Right renal cortex interstitium (tissue), 3 donors: ENCODE measurements at places on chromosomes 1 and 21. TPM values are rescaled to one million over a fixed set of nuclear protein-coding genes. Genes with fewer than 3 reads are reported as not detected.

GRCh38 chr1:215744419-215744818, 177.3 kb downstream of the KCTD3 start:
- DNase-seq: no peak

GRCh38 chr1:44233593-44233992, 20.3 kb downstream of the DMAP1 start:
- no peak for DNase-seq

DNA sequence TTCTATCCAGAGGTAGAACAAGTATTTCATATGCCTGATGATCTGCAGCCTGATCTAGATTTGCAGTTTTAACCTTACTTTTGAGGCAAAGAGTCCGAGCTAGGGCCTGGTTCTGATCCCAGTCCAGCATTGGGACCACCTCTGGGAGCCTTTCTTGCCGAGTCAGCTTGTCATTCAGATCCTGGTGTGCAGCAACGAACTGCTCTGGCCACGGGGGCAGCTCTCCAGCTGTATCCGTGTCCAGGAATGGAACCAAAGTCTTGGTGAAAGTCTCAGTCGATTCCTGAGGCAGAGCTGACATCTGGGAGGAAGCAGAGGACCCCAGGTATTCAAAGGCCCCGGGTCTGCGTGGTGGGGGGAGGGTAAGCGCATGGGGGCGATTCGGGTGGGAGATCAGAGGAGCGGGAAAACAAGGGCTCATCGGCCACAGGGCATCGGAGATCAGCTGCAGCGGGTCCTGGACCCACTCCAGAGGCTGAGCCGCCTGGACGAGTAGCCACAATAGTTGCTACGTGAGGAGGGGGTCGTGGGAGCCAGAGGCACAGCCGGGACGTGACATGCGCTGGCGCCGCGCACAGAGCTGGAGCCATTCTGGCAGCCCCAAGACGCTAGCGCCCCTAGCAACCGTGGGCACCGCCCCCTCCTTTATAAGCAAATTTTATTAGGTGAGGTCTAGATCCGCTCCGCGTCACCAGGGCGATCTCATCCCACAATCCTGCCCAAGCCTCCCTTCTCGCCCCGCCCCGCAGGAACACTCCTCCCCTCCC, 32.4 kb upstream of the BSDC1 start:
- DNase-seq: no peak

The NBPF4 gene
- polyA plus RNA-seq: not detected

DNA sequence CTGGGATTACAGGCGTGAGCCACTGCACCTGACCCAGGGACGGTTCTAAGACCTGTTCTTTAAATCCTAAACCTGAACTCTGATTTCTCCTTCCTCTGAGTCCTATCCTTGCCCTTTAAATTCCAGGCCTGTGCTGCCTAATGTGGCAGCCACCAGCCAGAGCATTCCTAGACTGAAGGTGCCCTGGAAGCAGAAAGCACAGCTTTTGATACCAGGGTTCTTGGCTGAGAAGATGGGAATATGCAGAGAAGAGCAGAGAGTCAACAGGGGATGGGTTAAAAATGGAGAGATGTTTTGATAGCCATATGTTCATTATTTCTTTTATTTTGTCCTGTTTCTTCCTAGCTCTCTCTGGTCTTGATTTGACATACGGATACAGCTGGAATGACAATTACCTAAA, 49.7 kb downstream of the RYR2 start:
- no peak for DNase-seq

DNA sequence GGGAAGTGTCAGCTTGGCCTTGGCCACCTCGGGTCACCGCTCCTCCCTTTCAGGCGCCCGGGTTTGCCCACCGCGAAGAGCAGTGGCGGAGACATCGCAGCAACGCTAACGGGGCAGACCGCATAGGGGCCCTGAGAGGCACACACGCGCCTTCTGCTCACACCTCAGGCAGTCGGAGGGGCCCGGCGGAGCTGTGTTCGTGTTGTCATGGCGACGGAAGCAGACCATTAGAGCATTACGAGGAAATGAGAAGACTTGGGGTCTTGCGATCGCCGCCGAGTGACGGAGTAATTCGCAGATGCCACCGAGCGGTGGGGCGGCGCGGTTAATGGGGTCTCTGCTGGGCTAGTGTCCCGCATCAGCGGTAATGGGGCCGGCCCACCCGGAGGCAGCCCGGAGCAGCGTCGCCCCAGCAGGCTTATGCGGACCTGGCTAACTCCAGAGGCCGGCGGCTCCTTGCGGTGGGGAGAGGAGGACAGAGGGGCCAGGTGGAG, 144.1 kb downstream of the TNR start:
- peak; percentile 72 for DNase-seq

DNA sequence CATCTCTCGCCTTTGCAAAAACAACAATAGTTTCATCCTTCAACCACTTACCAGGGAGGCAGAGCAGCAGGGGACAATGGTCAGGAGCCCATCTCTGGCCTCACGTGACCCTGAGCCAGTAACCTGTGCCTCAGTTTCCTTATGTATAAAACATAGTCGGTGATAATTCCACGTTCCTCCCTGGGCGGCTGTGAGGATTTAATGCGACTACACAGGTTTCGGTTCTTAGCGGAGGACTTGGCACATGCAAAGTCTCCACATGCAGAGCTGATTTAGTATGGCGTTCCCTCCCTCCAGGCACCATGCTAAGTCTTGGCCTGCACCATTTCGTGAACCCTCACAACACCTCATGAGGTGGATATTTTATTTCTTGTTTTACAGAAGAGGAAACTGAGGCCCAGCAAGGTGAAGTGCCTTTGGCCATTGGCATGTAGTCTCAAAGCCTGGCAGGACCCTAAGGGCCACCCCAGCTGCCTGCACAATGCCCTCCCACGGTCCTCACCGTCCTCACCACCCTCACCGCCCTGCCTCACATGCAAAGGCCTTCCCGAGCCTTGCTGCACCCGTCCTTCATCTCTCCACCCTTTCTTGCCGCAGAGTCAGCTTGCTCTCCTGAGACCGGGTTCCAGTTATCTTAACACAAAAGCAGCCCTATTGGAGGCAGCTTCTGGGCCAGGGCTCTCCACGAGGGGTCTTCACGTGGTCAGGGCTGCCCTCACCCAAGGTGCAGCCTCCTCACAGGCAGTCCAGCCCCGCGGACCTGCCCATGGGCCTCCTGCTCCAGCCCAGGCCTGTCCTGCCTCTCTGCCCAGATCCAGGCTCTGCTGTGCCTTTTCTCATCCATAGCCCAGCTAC, 48.9 kb downstream of the SYF2 start:
- DNase-seq: no peak

The CDC42BPA gene
- polyA plus RNA-seq: 39.6 TPM

DNA sequence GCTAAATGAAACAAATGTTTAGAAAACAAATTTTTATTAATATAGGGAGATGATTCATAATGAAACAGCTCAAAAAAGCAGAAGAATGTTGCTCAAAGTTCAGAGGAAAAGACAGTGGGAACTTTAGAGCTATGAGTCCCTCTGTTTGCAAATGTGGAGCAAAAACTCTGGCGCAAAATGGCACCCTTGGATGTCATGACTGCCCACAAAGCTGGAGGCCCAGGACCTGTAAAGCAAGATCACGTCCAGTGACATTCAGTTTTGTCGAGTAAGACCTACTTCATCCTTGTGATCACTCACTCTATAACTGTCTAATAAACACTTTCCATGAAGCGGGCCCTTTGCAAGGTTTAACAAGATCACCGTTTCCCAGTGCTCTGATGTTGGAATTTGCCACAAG, 9.1 kb upstream of the EXO1 start:
- DNase-seq: no peak

DNA sequence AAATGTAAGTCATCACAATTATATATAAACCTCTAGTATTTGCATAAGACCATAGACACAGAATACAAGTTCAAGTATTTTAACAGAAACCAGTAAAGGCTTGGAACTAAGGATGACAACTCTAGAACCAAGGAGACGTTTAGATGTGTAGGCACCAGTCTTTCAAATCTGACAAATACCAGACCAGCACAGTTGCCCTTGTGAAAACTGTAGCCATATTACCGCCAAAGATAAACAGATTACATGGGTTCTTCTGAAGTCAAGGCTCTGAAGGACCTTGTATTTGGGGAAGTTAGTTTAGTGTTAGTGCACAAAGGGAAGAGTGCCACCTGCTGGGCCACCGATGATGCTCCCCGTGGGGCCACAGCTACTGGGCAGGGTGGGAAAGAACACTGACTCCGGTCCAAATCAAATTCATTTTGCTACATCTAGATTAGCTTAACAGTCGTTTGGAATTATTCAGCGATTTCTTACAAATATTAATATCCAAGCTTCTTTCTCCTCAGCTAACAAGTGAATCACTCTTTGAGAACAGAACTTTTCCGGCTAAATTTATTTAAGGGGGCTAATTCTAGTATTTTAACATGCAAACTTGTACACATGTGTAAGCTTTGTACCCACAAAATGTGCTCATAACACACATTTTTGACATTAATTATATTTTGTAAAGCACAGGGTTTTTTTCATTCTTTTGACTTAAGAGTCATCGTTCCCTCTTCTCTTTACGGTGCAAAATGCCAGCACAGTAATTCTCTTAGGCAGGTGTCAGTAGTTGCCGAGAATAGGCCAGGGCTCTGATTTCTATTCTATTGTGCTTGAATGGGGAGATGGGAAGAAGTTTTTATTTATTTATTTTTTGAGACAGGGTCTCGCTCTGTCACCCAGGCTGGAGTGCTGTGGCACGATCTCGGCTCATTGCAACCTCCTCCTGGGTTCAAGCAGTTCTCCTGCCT, 8.0 kb upstream of the NIBAN1 start:
- no peak for DNase-seq

The KPRP gene
- not detected for polyA plus RNA-seq

The CD84 gene
- 1.2 TPM for polyA plus RNA-seq

The RASSF5 gene
- 5.4 TPM for polyA plus RNA-seq

DNA sequence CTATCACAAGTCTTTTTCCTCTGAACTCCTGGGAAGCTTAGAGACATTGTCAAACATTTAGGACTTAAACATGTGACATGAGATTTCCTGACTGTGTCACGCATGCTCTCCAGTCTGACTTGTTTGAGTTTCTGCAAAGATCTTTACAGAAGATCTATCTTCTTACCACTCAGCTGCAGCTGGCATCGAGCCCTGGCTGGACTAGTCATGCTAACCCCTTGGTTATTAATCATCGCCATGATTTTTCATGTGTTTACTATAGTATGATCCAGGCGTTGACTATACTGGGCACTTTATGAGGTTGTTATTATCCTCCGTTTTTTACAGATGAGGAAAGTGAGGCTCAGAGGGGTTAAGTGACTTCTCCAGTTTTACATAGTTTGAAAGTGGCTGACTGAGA, 18.1 kb upstream of the IRF2BP2 start:
- DNase-seq: no peak

The ITLN2 gene
- 0.47 TPM for polyA plus RNA-seq

GRCh38 chr1:221806236-221806635, 64.3 kb upstream of the DUSP10 start:
- DNase-seq: no peak

DNA sequence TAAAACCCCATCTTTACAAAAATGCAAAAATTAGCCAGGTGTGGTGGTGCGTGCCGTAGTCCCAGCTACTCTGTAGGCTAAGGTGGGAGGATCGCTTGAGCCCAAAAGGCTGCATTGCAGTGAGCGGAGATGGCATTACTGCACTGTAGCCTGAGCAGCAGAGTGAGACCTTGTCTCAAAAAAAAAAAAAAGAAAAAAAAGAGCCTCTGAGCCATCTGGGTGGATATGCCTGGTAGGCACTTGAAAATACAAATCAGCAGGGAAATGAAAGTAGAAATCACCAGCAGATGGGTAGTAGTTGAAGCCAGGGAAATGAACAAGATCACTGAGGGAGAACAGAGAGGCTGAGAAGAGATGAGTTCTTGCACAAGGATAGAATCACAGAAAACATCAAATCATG, 131.0 kb upstream of the HMCN1 start:
- no peak for DNase-seq

GRCh38 chr1:30525971-30526651, 197.3 kb downstream of the MATN1 start:
- DNase-seq: peak; percentile 79

The PRKAA2 gene
- 16.6 TPM for polyA plus RNA-seq

The NEK2 gene
- polyA plus RNA-seq: 19.2 TPM

The JMJD4 gene
- 16.0 TPM for polyA plus RNA-seq

GRCh38 chr1:43444151-43444828, 9.4 kb downstream of the HYI start:
- no peak for DNase-seq

The PPM1J gene
- polyA plus RNA-seq: 1.1 TPM

The IQGAP3 gene
- 9.7 TPM for polyA plus RNA-seq

The SYPL2 gene
- polyA plus RNA-seq: 10.0 TPM

The FOXJ3 gene
- 40.9 TPM for polyA plus RNA-seq

- DNase-seq: no peak
Observed at GRCh38 chr1:224749916-224750315, 133.8 kb downstream of the CNIH3 start.

DNA sequence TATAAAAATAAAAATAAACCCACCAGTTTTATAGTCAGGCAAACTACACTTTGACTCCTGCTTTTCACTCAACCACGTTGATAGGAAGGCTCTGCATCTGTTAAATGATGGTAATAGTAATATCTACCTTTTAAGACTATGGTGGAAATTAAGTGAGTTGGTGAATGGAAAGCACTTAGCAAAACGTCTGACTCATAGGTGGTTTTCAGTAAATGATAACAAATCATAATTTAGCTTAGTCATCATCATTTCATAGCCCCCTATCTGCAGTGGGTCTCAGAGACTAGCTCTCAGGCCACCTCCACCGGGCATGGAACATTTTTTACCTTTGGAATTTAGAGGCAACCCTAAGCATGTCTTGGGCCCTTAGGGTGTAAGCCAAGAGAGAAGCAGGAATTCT, 160.0 kb downstream of the PDE4B start:
- DNase-seq: no peak

GRCh38 chr1:116357487-116357886, 15.6 kb upstream of the ATP1A1 start:
- DNase-seq: no peak

- no peak for DNase-seq
Observed at GRCh38 chr1:113429461-113430153, 39.3 kb downstream of the MAGI3 start.

DNA sequence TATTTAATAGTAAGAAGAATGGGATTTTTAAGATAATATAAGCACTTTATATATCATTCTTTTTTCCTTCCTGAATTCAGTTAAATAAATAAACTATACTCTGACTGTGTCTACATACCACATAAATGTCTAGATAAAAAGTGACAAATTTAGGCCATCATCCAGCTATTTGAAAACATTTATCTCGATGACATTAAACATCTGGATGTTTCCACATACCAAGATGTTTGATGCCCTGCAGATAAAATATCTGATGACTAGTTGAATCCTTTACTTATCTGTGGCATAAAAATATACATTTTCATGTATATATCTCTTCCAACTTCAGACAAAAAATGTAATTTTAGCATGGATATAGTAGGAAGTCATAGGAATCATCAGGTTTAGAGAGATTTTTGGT, 348.3 kb downstream of the DPYD start:
- DNase-seq: no peak

The OR2L8 gene
- polyA plus RNA-seq: not detected

- peak; percentile 88 for DNase-seq
Observed at GRCh38 chr1:19715334-19716203, 50.9 kb downstream of the HTR6 start.

DNA sequence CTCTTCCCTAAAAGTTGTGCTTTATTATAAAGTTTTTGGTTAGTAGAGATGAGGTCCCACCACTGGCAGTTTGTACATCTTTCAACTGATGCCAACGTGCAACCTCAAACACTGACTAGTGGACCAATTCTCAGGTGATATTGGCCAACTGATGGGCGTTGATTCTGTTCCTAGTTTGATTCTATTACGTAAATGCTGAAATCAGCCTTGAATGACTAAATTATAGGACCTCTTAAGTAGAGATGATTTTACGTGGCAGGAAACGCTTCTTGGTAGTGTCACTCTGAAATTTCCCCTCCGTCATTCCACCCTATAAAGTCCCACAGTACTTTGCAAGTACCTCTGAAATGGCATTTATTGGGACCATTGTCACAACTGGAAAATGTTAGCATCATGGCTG, 8.8 kb upstream of the FNDC7 start:
- no peak for DNase-seq
